Neural crest cell (in vitro differentiated cells): ENCODE measurements at places on chromosomes 4 and X. TPM values are rescaled to one million over a fixed set of nuclear protein-coding genes. Genes with fewer than 3 reads are reported as not detected.

Gene DSPP
- not detected in 2 replicates for total RNA-seq

GRCh38 chr4:74202062-74202586 is 44.2 kb downstream of the MTHFD2L start:
- H3K36me3 ChIP-seq, result peaks cover 2% of the 10 kb centered on the region
- H3K4me3 ChIP-seq, result no peak overlapping the region
- peak overlapping the region; percentile 28 for H3K27ac ChIP-seq
- no peaks in the 10 kb centered on the region for H3K4me1 ChIP-seq
- DNase-seq, result no peak

DNA sequence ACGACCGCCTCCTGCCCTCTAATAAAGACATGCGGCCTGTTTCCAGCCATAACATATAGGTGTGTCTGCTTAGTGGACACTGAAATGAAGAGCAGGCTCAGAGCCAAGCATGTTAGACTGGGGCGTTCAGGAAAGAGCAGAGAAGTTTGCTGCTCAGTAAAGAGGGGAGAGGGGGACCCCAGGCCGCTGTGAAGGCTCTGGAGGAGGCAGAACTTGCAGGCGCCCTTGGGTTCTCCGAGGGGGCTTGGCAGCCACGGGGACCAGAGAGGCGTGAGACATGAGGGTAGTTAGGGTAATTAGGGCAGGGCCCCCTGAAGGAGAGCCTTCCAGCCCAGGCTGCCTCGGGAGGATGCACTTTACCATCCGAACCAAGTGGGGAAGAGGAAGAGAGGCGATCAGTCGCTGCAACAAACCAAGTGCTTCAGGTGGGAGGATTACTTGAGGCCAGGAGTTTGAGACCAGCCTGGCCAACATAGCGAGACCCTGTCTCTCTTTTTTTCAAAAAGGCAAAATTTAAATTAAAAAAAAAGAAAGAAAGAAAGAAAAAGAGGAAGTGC is 46.6 kb upstream of the CDKN2AIP start:
- peak overlapping the region; percentile 32 for H3K27ac ChIP-seq
- no peak overlapping the region for H3K4me3 ChIP-seq
- no peaks in the 10 kb centered on the region for H3K27me3 ChIP-seq
- H3K4me1 ChIP-seq, result peaks cover 15% of the 10 kb centered on the region
- DNase-seq, result no peak

DNA sequence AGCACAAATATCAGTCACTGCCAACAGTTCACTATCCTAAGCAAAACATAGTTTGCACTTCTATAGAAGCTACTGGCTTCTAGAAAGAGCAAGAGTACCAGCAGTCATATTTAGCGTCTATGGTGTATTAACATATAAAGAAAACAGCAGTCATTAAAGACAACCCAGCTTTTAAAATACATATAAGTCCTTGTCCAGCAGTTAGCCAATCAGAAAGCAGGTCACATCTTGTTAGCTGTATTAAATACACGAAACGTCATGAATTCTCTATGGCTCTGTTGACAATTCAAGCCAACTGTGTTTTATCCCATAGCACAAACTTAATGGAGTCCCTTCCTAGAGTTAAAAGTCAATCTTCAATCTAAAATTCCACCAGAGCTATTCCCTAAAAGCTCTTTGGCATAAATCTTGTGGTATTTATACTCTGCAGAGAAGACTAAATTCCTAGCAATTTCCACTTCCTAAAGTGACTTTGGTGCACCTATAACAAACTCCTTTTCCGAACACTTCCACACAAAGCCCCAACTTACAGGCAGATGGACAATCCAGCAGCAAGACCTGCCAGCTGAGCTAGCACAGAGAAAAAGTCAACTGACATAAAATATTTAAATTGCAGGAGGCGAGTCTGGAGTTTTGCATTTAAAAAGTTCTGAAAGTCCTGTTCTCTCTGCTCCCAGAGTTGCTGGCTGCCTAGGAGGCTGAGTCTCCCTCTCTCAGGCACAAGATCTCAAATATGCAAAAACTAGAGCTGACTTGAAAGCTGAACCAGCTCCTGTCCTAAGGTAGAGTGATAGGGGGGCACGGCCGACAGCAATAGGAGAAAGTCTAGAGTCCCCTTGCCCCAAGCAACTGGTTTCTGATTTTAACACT is 1.3 kb downstream of the LDB2 start:
- no peak overlapping the region for H3K27ac ChIP-seq
- H3K36me3 ChIP-seq, result no peaks in the 10 kb centered on the region
- no peak for DNase-seq
- H3K27me3 ChIP-seq, result peaks cover 2% of the 10 kb centered on the region
- peaks cover 60% of the 10 kb centered on the region for H3K4me1 ChIP-seq

DNA sequence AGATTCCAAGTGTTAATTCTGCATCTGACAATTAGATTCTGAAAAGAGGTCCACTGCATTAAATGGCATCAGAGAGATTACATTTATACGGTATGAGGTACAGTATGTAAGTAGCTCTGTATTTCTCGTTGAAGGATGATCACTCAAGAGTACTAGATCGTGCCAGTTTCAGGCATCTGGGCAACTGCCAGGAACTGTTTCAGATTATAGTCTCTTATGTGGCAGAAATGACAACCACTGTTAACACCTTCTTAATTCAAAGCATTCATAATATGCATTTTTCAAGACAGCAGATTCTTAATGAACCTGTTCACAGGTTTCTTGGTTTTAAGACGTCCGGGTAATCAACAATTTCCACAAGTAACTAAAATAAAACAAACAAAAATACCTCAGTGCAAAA is 1.6 kb downstream of the ANKRD50 start:
- H3K27ac ChIP-seq, result no peak overlapping the region
- peaks cover 29% of the 10 kb centered on the region for H3K4me1 ChIP-seq
- H3K36me3 ChIP-seq, result peaks cover 7% of the 10 kb centered on the region
- H3K27me3 ChIP-seq, result no peaks in the 10 kb centered on the region

GRCh38 chr4:8016527-8016926 is 76.9 kb upstream of the AFAP1 start:
- H3K27me3 ChIP-seq, result no peaks in the 10 kb centered on the region
- peak overlapping the region; percentile 88 for H3K27ac ChIP-seq
- no peak overlapping the region for H3K4me3 ChIP-seq
- peaks cover 18% of the 10 kb centered on the region for H3K4me1 ChIP-seq
- H3K36me3 ChIP-seq, result no peaks in the 10 kb centered on the region

DNA sequence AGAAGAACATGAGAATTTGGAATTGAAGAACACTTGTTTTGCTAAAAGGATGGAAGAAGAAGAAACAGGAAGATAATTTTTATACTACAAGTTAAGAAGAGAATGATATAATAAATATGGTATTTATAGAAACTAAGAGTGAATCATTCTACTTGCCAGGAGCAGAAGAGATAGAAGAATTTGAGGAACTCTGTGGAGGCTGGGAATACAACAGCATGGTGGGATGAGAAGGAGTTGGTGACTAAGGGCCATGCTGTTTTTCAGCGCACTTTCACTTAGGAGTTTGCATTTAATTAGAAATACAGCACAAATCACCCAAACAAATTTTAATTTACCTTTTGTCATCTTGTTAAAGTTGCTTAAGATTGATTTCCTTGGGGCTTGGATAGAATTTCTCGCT is 20.5 kb downstream of the HADH start:
- peaks cover 41% of the 10 kb centered on the region for H3K36me3 ChIP-seq
- no peaks in the 10 kb centered on the region for H3K27me3 ChIP-seq
- no peak for DNase-seq
- H3K4me1 ChIP-seq, result peaks cover 6% of the 10 kb centered on the region
- H3K27ac ChIP-seq, result no peak overlapping the region

Gene CCSER1
- 9.8 and 11.9 TPM in 2 replicates for total RNA-seq

- no peak overlapping the region for H3K4me3 ChIP-seq
- no peak overlapping the region for H3K27ac ChIP-seq
- H3K4me1 ChIP-seq, result peaks cover 7% of the 10 kb centered on the region
- no peaks in the 10 kb centered on the region for H3K27me3 ChIP-seq
- no peak for DNase-seq
Observed at GRCh38 chr4:38574559-38575333, 89.3 kb upstream of the KLF3 start.

DNA sequence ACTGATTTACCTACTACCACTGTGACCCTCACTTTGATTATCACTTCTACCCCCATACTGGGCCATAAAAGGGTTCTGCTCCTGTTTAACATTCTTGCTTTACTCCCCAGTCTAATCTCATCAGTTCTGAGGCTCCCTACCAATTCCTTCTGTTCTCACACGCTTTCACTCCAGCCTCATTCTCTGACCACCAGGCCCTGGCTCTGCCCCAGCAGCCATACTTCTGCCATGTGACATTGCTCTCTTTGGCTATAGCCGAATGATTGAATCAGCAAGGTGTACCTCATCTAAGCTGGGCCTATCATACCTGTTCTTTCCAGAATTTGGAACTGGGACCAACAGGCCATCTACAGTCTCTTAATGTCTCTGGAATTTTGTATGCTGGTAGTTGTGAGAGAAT is 14.4 kb upstream of the ELF2 start:
- H3K36me3 ChIP-seq, result no peaks in the 10 kb centered on the region
- H3K27ac ChIP-seq, result no peak overlapping the region
- H3K4me3 ChIP-seq, result no peak overlapping the region

Gene RENBP
- total RNA-seq, result 11.4 and 11.8 TPM in 2 replicates

Gene MAGEA9
- not detected in 2 replicates for total RNA-seq

- peaks cover 6% of the 10 kb centered on the region for H3K4me1 ChIP-seq
- no peaks in the 10 kb centered on the region for H3K27me3 ChIP-seq
- no peak overlapping the region for H3K27ac ChIP-seq
- DNase-seq, result no peak
- no peaks in the 10 kb centered on the region for H3K36me3 ChIP-seq
Observed at GRCh38 chrX:112889400-112889799, 48.8 kb upstream of the AMOT start.

Gene CHIC1
- 8.1 and 8.5 TPM in 2 replicates for total RNA-seq

GRCh38 chrX:45351478-45351877 is 150.8 kb upstream of the DIPK2B start:
- no peak for DNase-seq
- H3K4me3 ChIP-seq, result no peak overlapping the region
- no peaks in the 10 kb centered on the region for H3K36me3 ChIP-seq
- H3K27ac ChIP-seq, result no peak overlapping the region
- H3K4me1 ChIP-seq, result no peaks in the 10 kb centered on the region

DNA sequence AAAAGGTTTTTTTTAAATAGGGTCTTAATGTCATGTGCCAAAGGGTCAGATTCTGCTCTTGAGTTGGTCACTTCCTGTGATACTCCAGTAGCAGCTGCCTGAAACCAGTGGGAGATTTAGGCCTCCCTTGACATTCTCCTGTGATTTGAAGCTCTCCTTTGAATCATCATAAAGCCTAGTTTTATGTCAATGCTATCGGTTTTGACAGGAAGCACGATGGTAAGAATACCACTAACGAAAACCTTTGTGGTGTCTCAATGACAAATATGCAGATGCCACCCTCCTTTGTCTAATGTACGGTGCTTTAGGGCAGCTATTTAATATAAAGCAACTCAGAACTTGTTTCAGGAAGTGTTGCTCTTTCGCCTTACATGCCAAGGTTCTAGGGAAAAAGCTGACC is 44.2 kb downstream of the CCNI start:
- no peaks in the 10 kb centered on the region for H3K4me1 ChIP-seq
- H3K36me3 ChIP-seq, result peaks cover 30% of the 10 kb centered on the region
- H3K27me3 ChIP-seq, result no peaks in the 10 kb centered on the region
- H3K27ac ChIP-seq, result no peak overlapping the region
- DNase-seq, result no peak
- no peak overlapping the region for H3K4me3 ChIP-seq

DNA sequence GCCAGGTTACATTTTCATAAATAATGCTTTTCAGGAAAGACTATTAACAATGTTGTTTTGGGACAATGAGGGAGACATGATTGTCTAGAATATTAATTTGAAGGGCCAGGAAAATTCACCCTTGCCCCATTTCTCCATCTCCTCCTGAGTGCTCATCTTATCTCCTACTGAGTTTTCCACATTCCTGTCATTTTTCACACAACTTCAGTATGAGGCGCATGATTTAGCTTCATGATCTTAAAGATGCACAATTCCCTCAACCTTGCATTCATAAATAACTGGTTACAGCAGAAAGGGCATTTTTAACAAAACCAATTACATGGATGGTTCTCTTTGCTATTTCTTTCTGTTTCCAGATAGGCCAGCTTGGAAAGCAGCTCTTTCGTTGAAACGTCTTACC is 1699.2 kb upstream of the IGFBP7 start:
- no peak overlapping the region for H3K4me3 ChIP-seq
- no peak overlapping the region for H3K27ac ChIP-seq
- no peak for DNase-seq
- no peaks in the 10 kb centered on the region for H3K36me3 ChIP-seq

Gene XKRX
- total RNA-seq, result 0.41 and 0.51 TPM in 2 replicates

- H3K27ac ChIP-seq, result peak overlapping the region; percentile 98
- peaks cover 10% of the 10 kb centered on the region for H3K36me3 ChIP-seq
- peaks cover 2% of the 10 kb centered on the region for H3K27me3 ChIP-seq
- peak; percentile 19 for DNase-seq
- peaks cover 45% of the 10 kb centered on the region for H3K4me1 ChIP-seq
Observed at GRCh38 chrX:132023896-132024386, 839 bp downstream of the STK26 start.

Gene MFAP3L
- 1.7 and 2.8 TPM in 2 replicates for total RNA-seq

- H3K4me1 ChIP-seq, result peaks cover 18% of the 10 kb centered on the region
- H3K4me3 ChIP-seq, result no peak overlapping the region
- no peak overlapping the region for H3K27ac ChIP-seq
- no peaks in the 10 kb centered on the region for H3K27me3 ChIP-seq
Observed at GRCh38 chr4:113442826-113443225, 318.7 kb downstream of the CAMK2D start.

DNA sequence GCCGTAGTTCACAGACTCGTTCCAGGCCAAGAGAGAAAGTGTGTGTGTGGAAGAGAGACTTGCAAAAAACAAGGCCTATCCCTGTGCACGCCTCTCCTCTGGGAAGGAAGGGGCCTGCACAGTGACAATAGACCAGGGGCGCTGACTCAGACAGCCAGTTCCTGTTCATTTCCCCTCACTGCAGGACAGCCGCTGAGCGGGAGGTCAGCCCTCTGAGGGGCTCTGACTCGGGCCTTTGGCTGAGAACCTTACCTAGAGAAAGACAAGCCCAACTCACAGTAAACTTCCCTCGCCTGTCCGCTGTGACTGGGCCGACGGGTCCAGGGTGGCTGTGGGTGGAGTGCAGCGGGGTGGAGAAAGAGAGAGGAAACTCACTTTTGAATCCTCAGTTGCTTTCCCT is 52.1 kb downstream of the RTL5 start:
- peak overlapping the region; percentile 93 for H3K27ac ChIP-seq
- H3K4me1 ChIP-seq, result peaks cover 56% of the 10 kb centered on the region
- H3K36me3 ChIP-seq, result peaks cover 2% of the 10 kb centered on the region
- no peak for DNase-seq

- no peak overlapping the region for H3K27ac ChIP-seq
- H3K4me3 ChIP-seq, result no peak overlapping the region
- DNase-seq, result no peak
- no peaks in the 10 kb centered on the region for H3K27me3 ChIP-seq
- no peaks in the 10 kb centered on the region for H3K36me3 ChIP-seq
Observed at GRCh38 chr4:158811704-158812103, 42.9 kb downstream of the FNIP2 start.
